Activated naive CD4-positive, alpha-beta T cell treated with Interleukin-2 at 50 U/mL for 16 hours (primary cell): ENCODE measurements at places on chromosomes 11 and 22.

DNA sequence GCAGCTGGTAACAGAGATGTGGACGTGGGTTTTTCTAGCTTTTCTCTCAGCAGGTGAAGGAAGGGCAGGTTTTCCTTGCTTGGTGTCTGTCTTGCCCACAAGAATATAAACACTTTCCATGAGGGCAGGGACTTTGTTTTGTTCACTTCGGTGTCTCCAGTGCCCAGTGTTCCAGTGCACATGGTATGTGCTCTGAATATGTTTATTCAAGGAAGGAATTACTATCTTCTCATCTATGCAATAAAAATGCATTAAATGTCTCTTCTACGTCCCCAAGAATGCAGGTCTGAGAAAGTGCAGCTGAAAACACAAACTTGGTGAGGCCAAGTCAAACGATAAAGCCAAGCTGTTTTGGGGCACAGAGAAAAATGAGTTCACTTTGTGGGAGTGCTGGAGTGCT lies 56.3 kb upstream of the PLET1 start:
- no peak for DNase-seq

DNA sequence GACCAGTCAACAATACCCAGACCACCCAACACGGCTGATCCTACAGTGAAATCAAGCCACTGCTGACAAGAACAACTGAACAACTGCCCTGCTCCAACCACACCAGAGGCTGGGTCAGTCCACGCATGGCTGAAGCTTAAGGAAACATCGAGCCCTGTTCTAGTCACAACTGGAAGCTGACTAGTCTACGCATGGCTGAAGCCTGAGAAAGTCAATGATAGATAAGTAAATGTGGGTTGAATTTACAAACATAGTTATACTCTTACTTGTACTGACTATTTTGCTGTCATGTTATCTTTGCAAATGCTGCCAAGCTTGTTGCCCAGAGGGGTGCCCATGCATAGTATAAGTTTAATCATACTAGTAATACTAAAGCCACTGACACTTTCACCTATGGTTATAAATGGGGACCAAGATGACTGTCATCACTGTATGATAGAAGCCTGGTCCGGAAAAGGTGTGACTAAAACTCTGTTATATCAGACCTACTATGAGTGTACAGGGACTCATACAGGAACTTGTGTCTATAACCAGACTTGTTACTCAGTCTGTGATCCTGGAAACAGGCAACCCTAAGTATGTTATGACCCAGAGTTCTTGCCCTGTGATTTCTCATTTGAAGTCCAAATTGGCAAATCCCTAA lies 43.4 kb upstream of the GLYAT start:
- no peak for DNase-seq

- DNase-seq: peak; percentile 77
These were observed 19.6 kb downstream of the CKAP5 start for GRCh38 chr11:46826310-46827044.

DNA sequence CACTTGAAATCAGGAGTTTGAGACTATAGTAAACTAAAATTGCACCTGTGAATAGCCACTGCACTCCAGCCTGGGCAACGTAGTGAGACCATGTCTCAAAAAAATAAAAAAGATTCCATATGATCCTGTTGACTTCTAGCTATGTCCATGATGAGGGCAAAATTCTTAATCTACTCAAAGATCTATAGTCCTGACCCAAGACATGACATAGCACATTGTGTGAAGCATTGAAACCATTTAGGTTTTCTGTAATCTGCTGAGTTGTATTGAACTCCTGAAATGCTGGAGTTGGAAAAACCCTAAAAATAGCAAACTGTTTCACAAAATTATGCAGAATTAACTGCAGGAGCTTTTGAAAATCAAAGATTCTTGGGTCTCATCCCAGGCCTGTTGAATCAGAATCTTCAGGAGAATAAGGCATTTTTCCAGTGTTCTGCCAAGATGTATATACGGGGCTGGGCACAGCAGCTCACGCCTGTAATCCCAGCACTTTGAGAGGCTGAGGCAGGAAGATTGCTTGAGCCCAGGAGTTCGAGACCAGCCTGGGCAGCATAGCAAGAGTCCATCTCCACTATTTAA lies 29.8 kb upstream of the LDHA start:
- DNase-seq: no peak

GRCh38 chr11:115222218-115222862 lies 281.9 kb downstream of the CADM1 start:
- peak; percentile 6 for DNase-seq

GRCh38 chr11:23480736-23481135 lies 620.5 kb upstream of the CCDC179 start:
- DNase-seq: no peak

GRCh38 chr11:20000351-20001134 lies 159.7 kb downstream of the DBX1 start:
- DNase-seq: no peak

DNA sequence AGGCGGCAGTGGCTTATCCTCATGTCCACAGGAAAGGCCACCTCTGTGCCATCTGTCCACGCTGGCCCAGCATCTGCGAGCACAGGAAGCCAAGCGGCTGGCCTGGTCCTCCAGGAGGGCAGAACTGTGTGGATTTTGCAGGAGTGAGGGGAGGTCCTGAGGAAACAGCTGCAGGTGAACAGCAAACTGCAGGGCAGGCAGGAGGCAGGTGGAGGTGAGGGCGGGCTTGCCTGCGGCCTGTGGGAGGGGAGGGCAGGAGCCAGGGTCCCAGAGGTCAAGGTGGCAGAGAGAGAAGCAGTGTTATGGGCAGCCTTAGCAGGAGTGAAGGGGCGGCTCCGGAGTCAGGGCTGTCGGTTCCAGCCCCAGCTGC lies 369.7 kb downstream of the SHANK2 start:
- DNase-seq: no peak

DNA sequence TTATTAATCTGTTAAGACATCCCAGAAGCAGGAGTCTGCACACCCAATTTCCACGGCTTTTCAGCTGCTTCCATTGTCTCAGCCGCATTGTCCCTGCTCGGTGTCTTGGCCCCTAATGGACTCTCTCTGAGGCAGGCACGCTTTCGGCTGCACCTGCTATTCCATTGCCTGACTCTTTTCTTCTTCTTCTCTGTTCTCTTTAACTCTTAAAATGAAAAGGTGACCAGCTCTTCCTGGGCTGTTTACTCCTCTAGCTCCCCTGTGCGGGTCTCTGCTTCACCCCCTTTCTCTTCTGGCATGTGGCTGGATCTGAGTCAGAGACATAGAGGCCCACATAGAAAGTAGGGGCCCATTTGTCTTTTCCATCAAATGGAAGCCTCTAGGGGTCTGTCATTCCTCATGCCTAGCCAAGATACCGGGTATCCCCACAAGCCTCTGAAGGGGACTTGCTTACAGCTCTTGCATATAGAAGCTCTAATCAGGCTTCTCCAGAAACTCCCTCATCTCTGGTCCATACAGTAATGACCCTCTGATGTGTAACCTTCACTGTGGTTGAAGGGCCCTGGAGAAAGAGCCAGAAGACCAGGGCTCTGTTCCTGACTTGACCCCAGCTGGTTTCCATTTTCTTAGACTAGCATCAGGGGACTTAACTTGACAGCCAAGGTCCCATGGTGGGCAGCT lies 243.9 kb downstream of the ST3GAL4 start:
- no peak for DNase-seq

DNA sequence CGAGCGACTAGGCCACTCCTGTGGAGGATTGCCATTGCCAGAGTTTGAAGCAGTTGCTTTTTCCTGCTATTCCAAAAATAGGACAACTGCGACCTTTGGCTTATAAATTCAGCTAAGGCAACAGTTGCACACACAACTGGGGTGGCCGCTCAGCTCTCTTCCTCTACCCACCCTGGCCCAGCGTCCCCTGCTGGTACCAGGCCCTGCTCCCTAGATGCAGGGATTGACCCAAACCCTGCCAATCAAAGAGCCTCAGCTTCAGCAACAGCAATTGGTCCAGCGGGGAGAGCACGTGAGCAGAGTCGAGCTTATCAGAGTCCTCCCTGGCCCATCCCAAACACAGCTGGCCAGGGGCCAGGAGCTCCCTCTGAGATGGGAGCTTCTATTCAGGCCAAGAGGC lies 22.0 kb upstream of the CABP2 start:
- DNase-seq: no peak

GRCh38 chr11:11265320-11265719 lies 87.7 kb downstream of the CSNK2A3 start:
- DNase-seq: no peak

GRCh38 chr11:82076126-82076525 lies 657.5 kb downstream of the FAM181B start:
- no peak for DNase-seq

DNA sequence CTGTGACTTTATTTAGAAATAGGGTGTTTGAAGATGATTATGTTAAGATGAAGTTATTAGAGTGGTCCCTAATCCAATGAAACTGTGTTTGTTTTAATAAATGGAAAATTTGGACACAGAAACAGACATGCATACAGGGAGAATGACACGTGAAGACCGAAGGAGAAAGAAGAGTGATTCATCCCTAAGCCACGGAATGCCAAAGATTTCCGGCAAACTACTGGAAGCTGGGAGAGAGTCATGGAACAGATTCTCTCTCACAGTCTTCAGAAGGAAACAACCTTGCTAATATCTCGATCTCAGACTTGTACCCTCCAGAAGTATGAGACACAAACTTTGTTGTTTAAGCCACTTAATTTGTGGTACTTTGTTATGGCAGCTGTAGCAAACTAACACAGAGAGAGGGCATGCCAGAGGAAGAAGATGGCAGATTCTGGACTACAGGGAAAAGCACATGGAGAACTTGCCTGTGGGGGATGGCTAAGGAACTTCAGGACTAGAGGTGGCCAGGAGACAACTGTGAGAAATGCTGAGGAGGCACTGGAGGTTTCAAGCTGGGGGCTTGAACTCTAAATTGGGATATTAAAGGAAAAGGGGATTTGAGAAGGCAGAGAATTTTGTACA lies 733.5 kb upstream of the CCDC90B start:
- DNase-seq: no peak

DNA sequence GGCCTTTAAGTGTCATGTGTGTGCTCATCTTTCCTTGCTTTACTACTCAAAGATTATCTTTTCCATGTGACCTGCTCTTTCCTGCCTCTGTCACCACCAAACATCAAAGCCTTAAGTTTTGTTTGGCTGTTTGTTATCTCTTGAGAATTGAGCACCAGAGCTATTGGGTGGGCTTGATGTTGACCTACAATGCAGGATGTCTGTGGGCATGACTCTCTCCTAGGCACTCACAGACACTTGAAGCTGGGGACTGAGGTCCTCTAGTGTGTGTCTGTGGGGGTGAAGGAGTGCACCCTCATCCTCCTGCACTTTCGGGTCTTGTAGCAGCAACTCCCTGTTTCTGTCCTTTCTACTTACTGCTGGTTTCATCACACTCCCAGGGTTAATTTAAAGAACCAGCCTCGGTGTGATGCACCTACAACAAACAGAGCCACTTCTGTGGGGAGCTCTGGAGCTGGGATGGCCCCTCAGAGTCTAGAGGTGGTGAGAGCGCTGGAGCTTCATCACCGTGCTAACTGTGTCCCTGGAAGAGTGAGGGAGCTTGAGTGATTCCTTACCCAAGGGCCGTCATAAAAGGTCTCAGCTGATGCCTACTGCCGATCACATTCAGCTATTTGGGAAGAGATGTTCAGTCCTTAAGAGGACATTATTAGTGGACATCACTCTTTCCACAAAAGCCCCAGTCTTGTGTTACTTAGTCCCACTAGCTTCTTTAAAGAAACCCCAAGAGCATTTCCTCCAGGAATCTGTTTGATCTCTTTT lies 56.3 kb downstream of the LRRC74B start:
- no peak for DNase-seq

- DNase-seq: no peak
These were observed 1511.1 kb downstream of the BRD1 start for GRCh38 chr22:48316257-48317250.

GRCh38 chr11:34904421-34904955 lies 11.7 kb downstream of the APIP start:
- no peak for DNase-seq

GRCh38 chr11:60927600-60927999 lies 3.3 kb downstream of the TMEM132A start:
- DNase-seq: no peak

DNA sequence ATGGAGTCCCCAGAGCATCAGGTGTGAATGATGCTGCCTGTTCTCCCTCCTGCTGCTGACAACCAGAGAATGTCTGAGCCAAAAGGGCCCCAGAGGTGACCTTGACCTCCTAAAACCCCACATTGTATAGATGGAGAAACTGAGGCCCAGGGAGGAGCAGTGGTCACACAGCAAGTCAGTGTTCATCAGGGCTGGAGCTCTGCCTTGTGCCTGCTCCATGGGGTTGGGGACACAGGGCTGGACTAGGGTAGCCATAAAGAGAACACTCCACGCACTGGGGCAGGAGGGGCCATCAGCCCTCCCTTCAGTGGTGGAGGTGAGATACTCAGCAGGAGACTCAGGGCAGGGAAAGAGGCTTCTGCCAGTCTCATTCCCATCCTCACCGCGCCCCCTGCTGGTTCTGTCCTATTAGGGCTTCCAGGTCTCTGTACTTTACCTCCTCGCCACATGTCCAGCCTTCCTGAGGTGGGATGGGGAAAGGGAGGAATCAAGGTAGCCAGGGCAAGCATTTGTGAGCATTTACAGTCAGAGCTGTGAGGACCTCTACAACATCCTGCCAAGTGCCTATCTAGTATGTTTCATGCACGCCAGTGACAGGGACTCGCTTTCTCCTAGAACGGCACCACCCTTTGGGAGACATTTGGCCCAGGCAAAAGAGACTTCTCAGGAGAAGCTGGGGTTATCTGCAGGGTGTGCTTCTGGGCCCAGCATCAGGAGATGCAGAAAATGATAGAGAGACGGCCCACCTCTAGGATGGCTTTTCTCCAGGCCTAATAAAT lies 43.2 kb downstream of the NEU3 start:
- peak; percentile 56 for DNase-seq

DNA sequence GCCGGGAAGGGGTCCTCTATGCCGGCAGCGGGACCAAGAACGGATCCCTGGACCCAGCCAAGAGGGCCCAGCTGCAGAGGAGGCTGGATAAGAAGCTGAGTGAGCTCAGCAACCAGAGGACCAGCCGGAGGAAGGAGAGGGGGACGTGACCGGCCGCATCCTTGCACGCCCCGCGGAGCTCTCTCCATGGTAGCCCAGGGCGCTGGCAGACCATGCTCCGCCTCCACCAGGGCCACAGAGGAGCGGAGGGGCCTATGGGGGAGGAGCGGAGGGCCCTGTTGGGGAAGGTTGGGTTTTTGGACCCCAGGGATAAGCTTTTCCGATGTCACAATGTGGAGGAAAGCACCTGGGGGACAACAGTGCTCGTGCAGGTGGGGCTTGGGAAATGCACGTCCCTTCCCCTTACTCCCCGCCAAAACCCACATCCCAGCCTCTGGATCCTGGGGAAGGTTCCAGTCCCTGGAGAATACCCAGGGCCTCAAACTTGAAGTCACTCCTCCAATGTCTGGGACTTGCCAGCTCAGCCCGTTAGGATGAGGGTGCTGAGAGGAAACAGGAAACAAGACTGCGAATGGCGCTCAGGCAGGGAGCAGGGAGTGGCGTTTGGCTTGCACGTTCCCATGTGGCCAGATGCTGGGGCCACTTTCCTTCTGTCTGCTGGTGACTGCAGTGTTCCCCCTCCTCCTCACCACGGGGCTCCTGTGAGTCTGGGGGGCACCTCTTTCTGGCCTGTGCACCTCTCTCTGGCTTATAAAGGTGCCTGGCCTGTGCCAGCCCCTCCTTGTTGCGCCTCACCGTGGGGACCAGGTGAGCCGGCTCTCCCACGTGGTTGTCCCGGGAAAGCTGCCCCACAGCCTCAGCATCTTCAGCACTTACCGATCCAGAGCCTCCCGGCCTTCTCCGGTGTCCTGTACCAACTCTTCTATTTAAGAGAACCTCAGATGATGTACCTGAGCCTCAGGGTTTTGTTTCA lies 36.2 kb downstream of the IGHMBP2 start:
- no peak for DNase-seq
